Keratinocyte (primary cell): ENCODE measurements at places on chromosomes 5 and 9.
A peak's percentile ranks its signal among the peaks of the same experiment; 100 is the strongest.

DNA sequence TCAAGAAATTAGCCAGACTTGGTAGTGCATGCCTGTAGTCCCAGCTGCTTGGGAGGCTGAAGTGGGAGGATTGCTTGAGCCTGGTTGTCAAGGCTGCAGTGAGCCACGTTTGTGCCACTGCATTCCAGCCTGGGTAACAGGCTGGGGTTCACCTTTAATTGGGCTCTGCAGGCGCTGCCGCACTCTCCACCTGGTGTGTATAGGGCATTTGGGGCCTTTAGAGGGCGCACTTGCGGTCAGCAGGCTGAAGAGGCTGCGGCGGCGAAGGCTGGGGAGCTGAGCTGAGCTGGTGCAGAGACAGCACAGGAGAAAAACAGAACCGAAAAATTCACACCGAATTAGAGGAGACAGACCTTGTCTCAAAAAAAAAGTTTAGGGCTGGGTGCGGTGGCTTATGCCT, 31.2 kb downstream of the CDK7 start:
- H3K36me3 ChIP-seq: peaks cover 13% of the 10 kb centered on the region
- no peak overlapping the region for H3K4me3 ChIP-seq
- no peaks in the 10 kb centered on the region for H3K4me1 ChIP-seq
- no peak overlapping the region for H3K27ac ChIP-seq
- no peak for DNase-seq

- H3K4me3 ChIP-seq: no peak overlapping the region
- H3K4me1 ChIP-seq: no peaks in the 10 kb centered on the region
- H3K36me3 ChIP-seq: no peaks in the 10 kb centered on the region
- peaks cover 8% of the 10 kb centered on the region for H3K27me3 ChIP-seq
- no peak for DNase-seq
These were observed 10.3 kb downstream of the HK3 start for GRCh38 chr5:176888865-176889165.

DNA sequence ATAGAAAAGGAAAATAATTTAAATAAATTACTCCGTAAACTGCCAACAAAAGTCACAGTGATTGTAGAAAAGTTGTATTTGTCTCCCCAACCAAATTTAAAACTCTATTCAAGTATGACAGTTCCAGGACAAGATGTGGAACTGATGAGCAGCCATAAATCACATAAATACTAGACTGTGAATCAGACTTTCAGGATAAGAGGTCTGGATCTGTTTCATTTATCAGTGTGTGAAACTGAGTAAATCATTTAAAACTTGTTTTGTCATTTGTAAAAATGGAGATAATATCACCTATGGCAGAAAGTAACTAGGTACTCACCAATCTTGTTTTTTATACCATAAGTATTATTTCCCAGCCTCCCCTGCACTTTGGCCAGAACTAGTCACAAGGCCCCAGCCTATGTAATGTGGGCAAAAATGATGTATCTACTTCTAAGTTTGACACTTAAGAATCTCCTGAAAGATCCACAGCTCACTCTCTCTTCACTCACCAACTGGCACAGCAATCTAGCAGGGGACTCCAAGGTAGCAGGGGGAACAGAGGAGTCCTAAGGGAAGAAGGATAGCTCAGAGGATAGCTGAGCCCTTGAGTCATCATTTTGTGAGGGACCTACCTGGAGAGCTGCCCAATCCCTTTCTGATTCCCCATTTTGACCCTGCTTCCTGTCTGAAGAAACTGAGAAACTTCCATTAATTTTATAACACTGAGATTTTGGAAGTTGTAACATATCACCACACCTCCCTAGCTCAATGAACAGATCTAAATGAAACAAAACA, 31.6 kb downstream of the TMEM161B start:
- H3K27me3 ChIP-seq: no peaks in the 10 kb centered on the region
- no peaks in the 10 kb centered on the region for H3K4me1 ChIP-seq
- H3K36me3 ChIP-seq: peaks cover 3% of the 10 kb centered on the region
- no peak overlapping the region for H3K27ac ChIP-seq
- DNase-seq: no peak
- no peak overlapping the region for H3K4me3 ChIP-seq

DNA sequence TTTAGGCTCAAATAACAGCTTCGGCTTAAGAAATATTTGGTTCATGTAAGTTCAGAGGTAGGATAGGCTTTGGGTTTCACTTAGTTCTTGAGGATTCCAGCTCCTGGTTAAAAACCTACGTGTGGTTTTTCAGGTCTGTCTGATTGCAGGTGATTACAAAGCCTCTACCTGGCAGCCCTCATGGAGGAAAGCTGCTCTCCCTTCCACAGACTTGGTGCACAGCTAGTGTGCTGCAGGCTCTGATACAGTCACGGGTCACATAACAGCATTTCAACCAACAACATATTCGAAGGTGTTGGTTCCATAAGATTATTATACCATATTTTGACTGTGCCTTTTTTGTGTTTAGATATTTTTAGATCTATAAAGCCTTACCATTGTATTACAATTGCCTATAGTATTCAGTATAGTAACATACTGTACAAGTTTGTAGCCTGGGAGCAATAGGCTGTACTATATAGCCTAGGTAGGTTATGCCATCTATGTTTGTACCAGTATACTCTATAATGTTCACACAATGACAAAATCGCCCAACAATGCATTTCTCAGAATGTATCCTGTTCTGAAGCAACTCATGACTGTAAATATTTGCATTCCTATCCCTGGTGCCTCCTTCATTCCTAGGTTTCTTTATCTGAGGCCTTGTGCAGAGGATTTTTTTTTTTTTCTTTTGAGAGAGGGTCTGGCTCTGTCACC, 8.0 kb upstream of the DCP2 start:
- H3K4me1 ChIP-seq: peaks cover 4% of the 10 kb centered on the region
- H3K4me3 ChIP-seq: no peak overlapping the region
- H3K27ac ChIP-seq: no peak overlapping the region
- no peaks in the 10 kb centered on the region for H3K27me3 ChIP-seq
- no peaks in the 10 kb centered on the region for H3K36me3 ChIP-seq

DNA sequence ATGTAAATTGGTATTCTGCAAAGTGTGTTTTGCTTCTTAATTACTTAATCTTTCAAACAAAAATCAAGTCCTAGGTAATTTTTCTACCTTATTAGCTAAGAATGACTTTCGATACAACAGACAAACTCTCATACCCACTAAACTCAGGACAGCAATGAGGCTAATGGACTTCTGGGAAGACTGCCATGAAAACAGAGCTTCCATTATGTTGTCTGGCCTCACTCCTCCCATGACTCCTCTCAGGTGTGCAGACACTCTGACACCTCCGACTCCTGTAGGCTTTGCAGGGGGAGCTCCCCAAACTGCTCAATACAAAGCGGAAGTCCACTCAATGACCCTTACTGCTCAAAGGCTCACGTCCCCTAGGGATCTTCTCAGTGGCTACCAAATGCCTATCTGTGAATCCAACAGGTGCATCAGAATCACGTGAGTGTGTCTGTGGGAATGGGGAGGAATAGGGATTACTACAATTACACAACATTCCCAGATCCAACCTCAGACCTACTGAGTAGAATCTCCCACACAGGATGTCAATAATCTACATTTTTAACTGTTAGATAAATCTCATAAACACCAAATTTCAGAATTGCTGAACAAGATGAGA, 289.9 kb downstream of the RAB3C start:
- H3K4me1 ChIP-seq: peaks cover 4% of the 10 kb centered on the region
- no peaks in the 10 kb centered on the region for H3K27me3 ChIP-seq
- no peak overlapping the region for H3K27ac ChIP-seq

GRCh38 chr9:15468145-15468544, 42.6 kb downstream of the PSIP1 start:
- no peaks in the 10 kb centered on the region for H3K36me3 ChIP-seq
- H3K4me3 ChIP-seq: no peak overlapping the region
- no peak overlapping the region for H3K27ac ChIP-seq
- no peaks in the 10 kb centered on the region for H3K4me1 ChIP-seq
- H3K27me3 ChIP-seq: no peaks in the 10 kb centered on the region
- DNase-seq: no peak

DNA sequence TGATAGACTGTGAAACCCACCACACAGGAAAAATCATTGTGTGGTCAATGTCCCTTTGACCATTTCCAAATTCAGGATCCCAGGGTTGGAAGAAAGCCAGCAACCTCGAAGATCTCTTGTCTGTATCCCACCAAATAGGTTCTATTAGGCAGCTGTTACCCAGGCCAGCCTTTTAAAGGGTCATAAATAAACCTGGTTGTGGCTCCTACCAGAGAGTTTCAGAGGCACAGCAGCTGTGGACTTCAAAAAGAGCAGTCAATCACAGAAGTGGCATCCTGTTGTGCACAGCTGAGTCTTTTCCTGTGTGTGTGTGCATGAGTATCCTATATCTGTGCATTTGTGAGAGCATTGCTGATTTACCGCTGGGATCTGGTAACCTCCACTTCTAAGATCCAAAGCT, 23.7 kb upstream of the OR2S2 start:
- no peak for DNase-seq
- H3K27me3 ChIP-seq: peaks cover 8% of the 10 kb centered on the region

GRCh38 chr5:14109041-14109747, 33.9 kb upstream of the TRIO start:
- peak overlapping the region; percentile 66 for H3K27ac ChIP-seq
- DNase-seq: peak; percentile 58
- H3K36me3 ChIP-seq: no peaks in the 10 kb centered on the region
- H3K27me3 ChIP-seq: no peaks in the 10 kb centered on the region
- no peak overlapping the region for H3K4me3 ChIP-seq

DNA sequence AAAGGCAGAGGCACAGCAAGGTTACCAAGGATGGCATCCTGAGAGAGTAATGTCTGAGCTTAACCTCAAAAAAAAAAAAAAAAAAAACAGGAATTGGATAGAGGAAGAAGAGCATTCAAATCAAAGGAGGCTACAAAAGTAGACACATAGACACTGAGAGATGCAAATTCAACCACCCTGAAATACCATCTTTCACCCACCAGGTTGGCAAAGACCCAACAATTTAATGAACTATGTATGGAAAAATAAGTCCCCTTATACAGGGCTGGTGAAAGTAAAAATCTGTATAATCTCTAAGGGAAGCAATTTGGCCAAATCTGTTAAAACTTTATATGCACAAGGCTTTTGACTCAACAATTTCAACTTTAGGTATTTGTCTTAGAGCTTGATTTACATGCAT, 4.9 kb downstream of the NADK2 start:
- H3K27ac ChIP-seq: no peak overlapping the region
- H3K4me3 ChIP-seq: no peak overlapping the region
- no peak for DNase-seq

DNA sequence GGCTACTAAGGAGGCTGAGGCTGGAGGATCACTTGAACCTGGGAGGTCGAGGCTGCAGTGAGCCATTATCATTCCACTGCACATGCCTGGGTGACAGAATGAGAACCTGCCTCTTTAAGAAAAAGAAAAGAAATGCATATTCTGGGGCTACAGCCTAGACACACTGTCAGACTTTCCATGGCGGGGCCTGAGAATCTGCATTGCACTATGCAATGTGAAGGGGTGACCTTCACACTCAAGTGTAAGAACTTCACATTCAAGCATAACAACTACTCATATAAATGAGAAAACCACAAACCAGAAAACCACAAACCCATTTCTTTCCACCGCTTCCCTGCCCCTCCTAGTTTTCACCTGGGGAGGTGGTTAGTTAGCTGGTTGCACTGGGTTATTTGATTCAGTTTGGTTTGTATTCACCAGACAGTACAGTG, 18.0 kb upstream of the FBP2 start:
- no peaks in the 10 kb centered on the region for H3K27me3 ChIP-seq
- no peak for DNase-seq
- H3K4me3 ChIP-seq: no peak overlapping the region
- no peak overlapping the region for H3K27ac ChIP-seq
- no peaks in the 10 kb centered on the region for H3K36me3 ChIP-seq
